ENCODE measurements at places on chromosomes 16 and 17.

DNA sequence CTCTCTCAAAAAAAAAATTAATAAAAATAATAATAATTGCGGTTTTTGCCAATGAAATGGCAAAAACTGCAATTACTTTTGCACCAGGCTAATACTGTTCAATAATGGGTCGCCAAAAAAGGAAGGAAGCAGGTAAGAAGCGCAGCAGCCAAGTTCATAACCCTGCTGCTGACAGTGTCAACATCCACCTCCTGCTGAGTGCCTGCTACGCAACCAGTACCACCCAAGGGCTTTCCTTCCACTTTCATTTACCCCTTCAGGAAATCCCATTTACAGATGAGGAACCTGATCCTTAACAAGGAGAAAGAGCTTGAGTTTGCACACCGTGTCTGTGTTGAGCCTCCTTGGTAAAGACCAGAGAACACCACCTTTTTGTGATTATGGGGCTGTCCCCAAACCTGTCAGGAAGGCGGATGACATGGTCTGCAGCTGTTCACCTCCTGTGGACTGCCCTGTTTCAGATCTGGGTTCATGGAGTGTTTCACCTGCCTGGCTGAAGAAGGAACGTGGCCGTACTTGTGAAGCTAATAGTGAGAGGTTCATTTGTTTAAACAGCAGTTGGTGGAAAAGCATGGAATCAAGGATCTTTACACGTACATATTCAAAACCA is 378.0 kb downstream of the SLC39A11 start:
- peak; percentile 21 for DNase-seq

GRCh38 chr17:47013341-47013740 is 34.3 kb upstream of the RPRML start:
- DNase-seq, result no peak

GRCh38 chr17:81148986-81149533 is 16.2 kb upstream of the PVALEF start:
- peak; percentile 90 for DNase-seq

GRCh38 chr17:1173432-1174262 is 6.1 kb downstream of the ABR start:
- DNase-seq, result no peak

GRCh38 chr16:57260294-57260929 is 15.4 kb downstream of the ARL2BP start:
- DNase-seq, result no peak

DNA sequence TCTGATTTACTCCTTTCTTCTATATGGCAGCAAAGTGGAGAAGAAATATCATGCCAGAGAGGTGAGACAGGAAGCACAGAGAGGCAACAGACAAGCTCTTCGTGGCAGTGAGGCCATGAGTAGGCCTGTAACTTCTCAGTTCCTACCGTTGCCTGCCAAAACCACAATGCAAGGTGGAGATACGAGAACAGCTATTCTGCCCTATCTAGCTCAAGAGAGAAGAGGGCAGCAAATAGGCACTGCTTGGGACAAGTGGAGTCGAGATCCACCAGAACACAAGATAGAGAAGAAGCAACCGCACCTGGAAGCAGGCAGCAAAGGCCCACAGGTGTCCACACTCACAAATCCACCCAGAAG is 24.8 kb downstream of the RANBP10 start:
- DNase-seq, result no peak

- no peak for DNase-seq
Measured at GRCh38 chr16:10541366-10541765, 39.0 kb downstream of the EMP2 start.

DNA sequence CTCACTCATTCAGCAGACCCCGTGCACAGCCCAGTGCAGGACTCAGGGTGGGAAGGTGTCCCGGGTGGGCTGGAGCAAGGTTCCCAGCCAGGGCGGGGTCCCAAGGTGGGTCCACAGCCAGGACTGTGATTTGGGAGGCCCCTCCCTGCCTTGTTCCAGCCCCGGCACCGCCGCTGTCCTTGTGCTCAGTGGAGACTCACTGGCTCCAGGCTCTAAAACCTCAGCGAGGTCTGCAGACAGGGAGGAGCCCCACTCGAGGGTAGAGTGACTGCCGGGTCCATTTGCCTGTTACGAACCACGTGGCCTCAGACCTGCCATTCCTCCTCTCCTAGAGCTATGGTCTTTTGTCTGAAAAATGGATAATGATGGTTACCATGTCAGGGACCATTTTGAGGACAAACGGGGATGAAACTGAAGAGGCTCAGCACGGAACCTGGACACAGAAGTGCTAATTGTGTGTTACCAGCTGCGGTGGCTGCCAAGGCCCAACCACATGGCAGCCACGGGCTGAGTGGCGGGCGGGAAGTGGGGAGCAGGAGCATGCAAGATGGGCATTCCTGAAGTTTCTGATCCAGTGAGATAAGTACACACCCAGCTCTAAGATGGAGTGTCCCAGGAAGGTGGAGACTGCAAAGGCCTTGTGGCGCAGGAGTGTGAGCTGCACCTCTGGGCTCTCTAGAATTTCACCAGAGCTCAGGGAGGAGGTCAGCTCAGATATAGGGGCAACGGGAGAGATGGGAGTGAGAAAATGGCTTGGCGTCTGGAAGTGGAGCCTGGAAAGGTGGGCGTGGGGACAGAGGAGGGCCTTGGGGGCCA is 317.6 kb downstream of the SEC14L1 start:
- no peak for DNase-seq

DNA sequence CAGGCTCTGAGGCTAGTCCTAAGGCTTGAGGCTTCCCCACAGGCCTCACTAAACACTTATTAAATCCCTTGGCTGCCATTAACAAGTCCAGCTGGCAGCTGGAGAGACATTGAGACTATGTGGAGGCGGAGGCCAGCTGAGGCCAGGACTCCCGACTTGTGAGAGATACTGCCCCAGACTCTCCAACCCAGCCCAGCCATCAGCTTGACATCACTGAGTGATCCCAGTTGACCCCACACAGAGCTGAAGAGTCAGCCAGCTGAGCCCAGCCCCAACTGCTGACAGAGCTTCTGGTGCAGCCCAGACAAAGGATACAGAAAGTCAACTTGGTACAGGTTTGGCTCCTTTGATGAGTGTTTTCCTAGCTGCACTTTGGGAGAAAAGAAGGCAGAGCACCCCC is 343.1 kb downstream of the C16orf95 start:
- no peak for DNase-seq

- no peak for DNase-seq
Measured at GRCh38 chr16:12417030-12417814, 386.5 kb downstream of the CPPED1 start.

GRCh38 chr16:87550495-87550961 is 51.8 kb upstream of the JPH3 start:
- peak; percentile 39 for DNase-seq

DNA sequence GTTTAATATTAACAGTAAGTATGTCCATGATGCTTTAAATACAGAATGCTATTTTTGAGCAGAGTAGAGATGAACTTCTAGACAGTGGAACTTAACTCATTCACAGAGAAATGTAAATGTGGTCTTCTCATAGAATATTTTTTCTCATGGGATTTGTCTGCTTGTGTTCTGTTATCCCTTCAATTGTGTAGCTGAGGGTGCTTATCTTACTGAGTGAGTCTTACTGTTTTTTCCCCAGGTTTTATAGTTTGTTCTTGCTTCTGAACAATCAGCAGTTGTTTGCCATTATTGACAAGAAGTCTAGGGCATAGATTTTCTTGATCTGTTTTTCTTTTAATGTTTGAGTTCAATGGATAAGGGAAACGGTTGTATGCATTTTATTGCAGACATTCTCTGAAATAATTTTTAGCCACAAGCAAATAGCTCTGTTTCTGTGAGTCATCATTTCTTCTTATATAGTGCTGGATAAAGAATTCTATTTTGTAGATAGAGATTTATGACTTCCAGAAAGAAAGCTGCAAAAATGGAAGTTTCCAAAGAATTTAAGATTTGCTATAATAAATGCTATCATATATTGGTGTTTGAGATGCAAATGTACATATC is 60.5 kb downstream of the NF1 start:
- no peak for DNase-seq

- DNase-seq, result no peak
Measured at GRCh38 chr17:52096056-52096455, 62.5 kb downstream of the CA10 start.

GRCh38 chr17:41215681-41216080 is 10.8 kb upstream of the KRTAP9-2 start:
- DNase-seq, result no peak

DNA sequence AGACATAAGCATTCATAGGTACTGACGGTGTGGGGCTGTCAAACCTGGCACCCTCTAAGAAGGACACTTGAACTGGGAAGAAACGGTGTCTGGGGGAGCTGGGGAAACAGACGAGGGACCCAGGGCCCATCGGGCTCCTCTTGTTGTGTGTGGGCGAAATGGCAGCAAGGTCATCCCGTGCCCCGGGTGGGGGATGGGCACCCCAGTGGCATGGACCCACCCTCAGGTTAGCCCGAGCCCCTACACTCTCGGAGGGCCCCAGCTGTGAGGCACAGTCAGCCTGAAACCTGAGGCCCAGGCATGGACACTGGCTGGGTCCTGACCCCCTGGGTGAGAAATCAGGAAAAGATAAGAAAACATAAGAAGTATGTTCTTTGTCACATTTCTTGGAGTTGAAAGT is 57.1 kb downstream of the MYO18A start:
- no peak for DNase-seq

GRCh38 chr16:27452569-27453493 is 50.9 kb downstream of the IL21R start:
- no peak for DNase-seq

DNA sequence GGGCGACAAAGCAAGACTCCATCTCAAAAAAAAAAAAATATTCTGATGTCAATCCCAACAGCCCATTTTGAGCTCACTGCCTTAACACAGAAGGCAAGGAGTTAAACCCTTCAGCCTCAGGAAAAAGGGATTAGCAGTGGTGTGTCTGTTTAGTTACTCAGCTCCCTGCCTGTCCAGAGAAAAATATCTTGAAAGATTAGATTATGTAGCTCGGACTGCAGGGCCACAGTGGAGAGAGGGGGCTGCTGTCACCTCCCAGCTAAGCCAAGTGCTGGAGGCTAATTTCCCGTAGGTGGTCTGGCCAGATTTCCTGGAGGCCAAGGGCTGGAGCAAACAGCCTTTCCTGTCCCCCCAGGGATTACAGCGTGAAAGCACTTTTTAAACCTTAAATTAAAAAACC is 50.3 kb downstream of the C16orf95 start:
- no peak for DNase-seq

DNA sequence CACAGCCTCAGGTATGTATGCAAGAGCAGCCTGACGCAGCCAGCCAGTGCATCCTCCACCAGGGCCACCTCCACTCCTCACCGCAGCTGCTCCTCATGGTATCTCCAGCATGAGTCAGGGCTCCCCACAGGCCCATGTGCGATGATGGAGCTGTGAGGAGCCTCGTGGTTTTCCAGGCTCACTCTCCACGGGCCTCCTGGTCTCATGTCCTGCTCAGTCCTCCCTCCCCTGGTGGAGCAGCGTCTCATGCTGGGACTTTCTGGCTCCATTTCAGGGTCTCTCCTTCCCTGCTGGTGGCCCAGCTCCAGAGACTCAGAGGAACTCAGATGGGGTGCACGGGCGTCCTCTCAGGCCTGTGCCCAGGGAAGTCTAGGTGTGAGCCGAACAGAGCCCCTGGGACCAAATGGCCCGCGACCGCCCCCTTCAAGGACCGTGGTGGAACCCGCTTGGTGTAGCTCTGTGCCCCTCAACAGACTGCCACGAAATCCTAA is 70.4 kb downstream of the METRNL start:
- DNase-seq, result no peak

DNA sequence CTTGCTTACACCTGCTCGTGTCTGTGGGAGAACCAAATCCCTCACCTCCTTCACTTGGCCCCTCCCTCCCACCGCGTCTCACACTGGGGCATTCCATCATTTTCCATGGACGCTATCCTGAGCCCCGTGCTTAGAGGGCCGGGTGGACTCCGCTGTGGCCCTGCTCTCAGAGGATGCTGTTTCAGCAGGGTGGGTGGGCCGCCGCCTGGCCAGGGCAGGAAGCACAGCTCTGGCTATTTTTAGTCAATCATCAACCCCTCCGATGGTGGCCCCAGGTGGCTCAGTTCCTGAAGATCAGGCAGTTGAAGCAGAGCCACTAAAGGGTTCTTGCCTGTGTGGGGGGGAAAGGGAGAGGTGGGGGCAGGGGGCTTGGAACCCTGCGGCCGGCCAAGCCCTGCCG is 230.3 kb downstream of the ENGASE start:
- no peak for DNase-seq

DNA sequence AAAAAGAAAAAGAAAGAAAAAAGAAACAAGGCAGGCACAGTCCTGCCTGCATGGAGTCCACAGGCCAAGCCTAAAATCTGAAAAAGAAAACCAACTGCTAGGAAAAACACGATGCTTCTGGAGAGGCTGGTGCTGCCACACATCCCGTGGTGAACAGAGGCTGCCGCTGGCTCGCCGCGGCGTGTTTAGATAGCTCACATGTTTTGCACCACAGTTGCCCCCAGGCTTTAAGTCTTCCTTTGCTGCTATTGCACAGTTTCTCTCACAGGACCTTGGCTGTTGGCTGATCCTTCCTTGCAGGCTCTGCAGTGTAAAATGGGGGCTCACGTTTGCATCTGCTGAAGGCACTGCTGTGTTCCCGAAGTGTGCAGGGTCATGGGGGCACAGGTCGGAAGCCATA is 8.6 kb downstream of the SLC6A4 start:
- DNase-seq, result no peak

GRCh38 chr16:85048921-85049562 is 21.4 kb downstream of the KIAA0513 start:
- DNase-seq, result no peak

- DNase-seq, result no peak
Measured at GRCh38 chr17:39627047-39627711, 427 bp downstream of the PPP1R1B start.

GRCh38 chr16:48542020-48542473 is 67.9 kb downstream of the N4BP1 start:
- DNase-seq, result peak; percentile 59

- peak; percentile 40 for DNase-seq
Measured at GRCh38 chr17:16250635-16251034, 33.6 kb downstream of the PIGL start.

GRCh38 chr16:31006086-31006385 is 4.4 kb downstream of the STX1B start:
- DNase-seq, result no peak

GRCh38 chr17:56978441-56979090 is 635 bp downstream of the SCPEP1 start:
- peak; percentile 47 for DNase-seq

Data from inflammatory macrophage treated with lipopolysaccharide for 1 hour (primary cell).